ENCODE measurements at places on chromosomes 16 and 17.

- no peak for DNase-seq
Observed at GRCh38 chr17:12691173-12691572, 25.5 kb downstream of the MYOCD start.

GRCh38 chr17:68461122-68461539 lies 3.8 kb upstream of the WIPI1 start:
- DNase-seq, result no peak

DNA sequence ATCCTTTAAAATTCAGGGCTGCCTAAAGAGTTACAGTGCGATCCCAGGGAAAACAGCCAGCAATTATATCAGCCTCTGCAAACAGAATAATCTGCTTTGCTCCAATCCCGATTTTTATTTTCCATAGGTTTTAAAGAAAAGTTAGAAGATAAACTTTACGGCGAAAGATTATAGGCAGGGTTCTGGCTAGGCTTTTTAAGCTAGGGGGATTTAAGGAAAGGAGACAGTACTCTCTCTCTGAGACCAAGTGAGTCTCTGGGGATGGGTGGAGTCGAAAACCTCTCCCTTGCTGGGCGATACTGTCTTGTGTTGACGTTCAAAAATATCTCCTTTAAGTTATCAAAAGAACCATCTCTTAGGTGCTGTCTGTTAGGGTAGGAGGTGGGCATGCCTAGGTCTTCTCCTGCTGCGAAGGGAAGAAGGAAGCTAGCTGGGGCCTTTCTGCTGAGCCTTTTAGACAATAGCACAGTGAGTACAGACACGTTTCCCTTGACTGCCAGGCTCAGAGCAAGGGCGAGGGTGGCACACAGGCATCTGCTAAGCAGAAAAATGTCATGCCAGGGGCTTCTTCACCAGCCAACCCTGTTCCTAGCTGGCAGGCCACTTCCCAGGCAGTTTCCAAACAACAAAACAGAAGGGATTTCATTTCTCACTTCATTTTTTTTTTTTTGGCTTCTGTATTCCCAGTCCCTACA lies 167.9 kb upstream of the MAF start:
- no peak for DNase-seq

DNA sequence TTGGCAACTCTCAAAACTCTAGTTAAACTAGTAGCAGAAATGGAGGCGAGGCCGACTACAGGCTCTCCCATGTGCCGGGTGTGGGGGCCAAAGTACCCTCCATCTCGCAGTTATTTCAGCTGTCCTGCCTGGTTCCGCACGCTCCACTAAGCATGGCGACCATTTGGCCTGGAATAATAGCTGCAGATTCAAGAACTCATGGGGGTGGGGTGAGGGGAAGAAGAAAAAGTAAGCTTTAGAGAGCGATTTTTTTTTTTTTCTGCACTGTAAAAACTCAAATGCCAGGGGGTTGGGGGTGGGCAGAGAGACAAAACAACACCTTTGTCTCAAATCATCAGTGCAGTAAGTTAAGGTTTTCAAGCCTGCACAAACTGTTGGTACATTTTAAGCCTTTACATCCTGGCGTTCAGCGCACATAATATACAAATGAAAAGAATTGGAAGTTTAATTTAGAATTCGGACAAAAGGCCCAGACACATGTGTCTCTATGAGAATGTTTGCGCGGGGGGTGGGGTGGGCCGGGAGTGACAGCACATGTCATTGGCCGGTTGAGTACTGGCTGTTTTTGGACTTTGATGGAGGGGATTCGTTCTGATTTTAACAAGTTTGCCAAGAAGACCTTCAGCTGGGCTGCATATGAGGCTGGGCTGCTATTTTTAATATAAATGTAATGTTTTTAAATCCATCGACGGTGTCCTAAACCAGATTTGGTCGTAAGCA lies 694.7 kb upstream of the SALL1 start:
- DNase-seq, result peak; percentile 57

DNA sequence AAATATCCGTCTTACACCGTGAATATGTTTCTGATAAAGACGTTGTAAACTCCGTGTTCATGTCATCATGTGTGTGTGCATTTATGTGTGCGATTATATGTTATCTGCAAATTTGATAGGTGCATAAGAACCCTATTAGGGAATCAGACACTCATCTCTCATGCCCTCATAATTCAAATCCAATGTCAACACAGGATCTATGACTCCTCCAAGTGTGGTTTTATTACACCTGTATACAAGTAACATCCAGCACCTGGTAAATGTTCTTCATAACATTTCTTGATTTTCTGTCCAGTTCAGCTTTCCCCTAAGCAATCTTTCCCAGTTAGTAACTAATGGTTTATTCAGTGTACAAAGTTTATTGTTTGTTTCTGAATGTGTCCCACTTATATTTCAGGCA lies 681.9 kb downstream of the CDH11 start:
- DNase-seq, result no peak

DNA sequence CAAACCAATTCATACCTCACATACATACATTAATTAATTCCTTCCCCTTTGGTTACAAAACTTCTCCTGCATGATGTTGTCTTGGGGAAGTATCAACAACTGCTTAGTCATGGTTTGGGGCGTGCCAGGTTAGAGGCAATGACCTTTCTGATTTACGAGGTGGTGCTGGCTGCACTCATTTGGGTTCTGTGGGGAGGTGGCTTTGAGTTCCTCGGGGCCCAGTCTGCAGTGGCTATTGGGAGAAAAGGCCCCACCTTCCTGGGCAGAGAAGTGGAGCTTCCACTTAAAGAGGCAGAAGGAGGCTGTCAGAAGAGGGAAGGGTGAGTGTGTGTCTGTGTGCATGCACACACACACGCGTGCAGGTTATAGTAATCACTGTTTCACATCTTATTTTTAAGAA lies 10.2 kb upstream of the ETV4 start:
- no peak for DNase-seq
